ENCODE measurements at places on chromosomes 4 and X.

DNA sequence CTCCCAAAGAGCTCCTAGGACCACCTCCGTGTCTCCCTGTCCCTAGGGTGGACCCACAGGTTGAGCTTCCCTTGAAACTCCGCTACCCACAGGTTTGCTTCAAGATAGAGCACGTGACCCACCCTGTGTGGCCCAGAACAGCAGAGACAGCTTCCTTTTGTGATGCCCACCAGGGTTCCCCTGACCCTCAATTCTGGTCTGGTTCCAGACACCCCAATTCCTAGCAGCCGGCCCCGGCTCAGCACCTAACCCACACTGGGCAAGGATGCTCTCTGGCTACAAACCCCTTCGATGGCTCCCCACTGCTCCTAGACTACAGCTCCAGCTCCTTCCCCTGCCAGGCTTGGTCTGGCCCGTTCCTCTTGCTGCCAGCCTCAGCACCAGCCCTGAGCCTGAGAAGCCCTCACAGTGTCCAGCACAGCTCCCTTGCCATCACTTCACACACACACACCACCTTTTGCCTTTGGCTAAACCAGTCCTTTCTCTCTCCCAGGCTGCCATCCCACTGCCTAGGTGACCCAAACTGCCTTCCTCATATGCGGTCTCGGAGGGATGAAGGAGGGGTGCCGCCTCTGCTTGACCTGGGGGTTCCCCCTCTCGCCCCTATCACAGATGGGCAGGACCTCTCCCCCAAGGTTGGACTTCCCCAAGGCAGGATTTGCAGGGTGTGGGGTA, 6.2 kb downstream of the PNCK start:
- DNase-seq, result no peak

DNA sequence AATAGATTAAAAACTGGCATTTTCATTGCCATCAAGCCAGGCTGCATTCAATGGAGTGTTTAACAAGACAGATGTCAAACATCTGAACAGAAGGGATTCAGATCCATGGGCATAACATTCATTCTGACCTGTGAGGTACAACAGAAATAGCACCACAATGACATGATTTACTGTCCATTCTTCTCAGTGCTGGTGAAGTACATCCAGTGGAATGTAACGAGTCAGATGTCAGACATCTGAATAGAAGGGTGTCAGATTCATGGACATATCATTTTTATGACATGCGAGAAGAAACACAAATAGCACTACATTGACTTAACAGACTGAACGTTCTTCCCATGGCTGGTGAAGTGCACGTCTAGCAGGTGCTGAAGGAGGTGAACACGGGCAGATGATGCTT, 186.4 kb downstream of the PPP4R3C start:
- DNase-seq, result no peak

DNA sequence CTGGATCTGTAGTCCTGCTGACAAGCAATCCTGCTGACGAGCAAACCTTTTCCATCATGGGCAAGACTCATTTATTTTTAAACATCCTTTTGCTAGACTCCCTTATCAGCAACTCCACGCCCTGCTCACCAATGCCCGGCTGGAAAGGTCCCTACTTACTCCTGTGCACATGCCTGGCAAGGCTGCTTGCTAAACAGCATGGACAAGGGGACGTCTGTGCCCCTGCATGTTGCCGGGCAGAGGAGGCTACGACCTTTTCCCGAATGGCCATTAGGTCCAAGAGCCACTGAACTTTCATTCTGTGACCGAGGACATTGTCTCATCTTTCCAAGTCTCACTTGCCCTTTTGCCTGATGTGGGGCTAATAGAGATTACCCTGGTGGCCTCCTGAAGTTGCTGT, 98.6 kb downstream of the MGST2 start:
- no peak for DNase-seq

DNA sequence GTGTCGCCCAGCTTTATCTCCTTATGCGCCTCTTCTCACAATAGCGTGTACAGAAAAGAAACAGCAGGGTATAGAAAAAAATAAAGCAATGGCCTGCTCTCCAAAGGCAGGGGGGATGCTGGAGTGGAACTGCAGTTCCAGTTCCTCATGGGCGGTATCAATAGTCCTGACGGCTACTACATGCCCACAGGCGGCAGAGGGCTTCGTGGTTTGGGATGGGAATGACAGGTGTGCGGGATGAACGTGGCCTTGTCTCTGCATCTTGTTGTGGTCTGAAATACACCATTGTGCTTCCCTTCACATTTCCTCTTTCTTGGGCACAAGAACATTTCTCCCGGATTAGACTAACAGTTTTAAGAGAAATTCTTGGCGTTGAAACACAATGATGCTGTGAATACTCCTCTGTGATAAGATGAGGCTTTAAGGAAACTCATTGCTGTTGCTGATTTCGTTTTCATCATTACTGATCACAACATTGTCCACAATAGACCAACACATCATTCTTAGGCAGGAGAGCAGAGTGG, 124.1 kb upstream of the IGFBP7 start:
- DNase-seq, result no peak

DNA sequence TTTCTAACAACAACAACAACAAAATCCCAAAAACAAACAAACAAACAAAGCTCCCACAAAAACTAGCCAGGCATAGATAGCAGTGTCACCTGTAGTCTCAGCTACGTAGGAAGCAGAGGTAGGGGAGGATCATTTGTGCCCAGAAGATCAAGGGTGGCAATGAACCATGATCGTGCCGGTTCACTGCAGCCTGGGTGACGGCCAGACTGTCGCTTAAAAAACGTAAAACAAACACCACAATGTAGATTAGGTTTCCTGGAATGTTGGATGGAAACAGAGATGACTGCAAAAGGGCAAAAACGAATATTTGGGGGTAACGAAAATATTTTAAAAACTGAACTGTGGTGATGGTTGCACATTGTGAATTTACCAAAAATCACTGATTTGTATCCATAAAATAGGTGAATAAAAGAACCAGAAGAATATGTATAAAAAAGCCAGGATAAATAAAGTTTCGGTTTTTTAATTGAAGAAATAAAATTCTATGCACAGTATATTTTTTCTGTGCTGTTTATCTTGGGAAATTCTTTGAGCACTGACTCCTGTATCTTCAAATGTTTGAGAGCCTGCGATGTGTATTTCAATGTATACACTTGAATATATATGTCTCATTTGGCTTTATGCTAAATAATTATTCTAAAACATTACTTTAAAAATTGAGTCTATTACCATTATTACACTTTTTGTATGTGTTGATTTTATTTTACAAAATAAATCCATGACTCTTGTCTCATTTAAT, 1477.0 kb downstream of the PCDH7 start:
- no peak for DNase-seq

DNA sequence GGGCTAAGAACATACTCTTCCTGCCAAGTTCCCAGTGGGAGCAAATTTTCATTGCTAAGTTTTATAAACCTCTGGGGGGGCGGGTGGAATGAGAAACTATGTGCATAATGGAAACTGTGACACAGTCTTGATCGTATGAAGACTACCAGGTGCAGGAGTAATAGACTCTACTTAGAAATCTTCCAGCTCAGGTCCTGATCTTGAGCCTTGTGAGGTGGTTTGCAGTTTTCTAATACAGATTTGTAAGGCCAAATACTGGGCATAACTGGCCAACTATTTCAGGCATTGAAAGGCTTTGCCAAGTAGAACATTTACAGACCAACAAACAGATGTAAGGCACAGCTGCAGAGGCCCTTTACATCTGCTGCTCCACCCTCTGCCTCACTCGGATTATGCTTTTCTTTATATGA, 89.7 kb upstream of the CBR4 start:
- no peak for DNase-seq

DNA sequence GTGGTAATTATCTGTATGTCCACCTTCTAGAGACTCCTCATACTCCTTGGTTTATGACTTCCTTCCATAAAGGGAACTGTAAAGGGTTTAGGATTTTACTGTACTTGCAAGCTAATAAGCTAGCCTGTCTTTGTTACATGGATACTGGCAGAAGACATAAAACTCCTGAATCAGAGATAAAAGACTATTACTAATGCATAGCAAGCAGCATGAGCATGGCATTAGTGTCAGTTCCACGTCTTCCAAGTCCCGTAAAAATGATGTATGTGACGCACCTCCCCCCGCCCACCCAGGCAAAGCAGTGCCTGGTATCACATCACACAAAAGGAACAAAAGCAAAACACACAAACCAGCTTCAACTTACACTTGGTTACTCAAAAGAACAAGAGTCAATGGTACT, 71.0 kb downstream of the SLC10A6 start:
- DNase-seq, result no peak
